Omental fat pad (tissue), 4 donors: ENCODE measurements at places on chromosomes 2 and 18. TPM values are rescaled to one million over a fixed set of nuclear protein-coding genes. Genes with fewer than 3 reads are reported as not detected.

DNA sequence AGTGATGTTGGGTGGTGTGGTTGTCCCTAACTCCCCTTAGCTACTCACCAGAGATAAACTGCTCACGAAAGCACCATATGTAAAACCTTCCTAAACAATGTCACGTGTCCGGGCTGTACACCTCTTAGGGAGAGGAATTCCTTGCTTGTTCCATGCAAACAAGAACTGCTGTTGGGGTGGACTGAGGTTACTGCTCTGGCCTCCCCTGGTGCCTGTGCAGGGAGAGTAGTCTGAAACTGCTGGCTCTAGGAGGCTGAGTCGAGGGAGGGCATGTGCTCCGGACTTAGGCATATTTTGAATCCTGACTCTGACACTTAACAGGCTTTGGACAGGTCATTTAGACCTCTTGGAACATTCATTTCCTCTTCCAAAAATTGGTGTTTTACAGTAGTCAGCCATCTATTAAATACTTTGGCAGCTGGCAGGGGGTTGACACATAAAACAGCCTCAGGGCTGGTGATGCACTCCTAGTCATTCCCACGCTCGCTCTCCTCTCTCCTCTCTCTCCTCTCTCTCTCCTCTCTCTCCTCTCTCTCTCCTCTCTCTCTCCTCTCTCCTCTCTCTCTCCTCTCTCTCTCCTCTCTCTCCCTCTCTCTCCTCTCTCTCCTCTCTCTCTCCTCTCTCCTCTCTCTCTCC, 10.6 kb downstream of the THNSL2 start:
- no peak for DNase-seq

FAM161A gene
- 3.9 TPM for total RNA-seq

- DNase-seq: no peak
Measured at GRCh38 chr2:197134206-197134605, 176.4 kb downstream of the ANKRD44 start.

- DNase-seq: no peak
Measured at GRCh38 chr18:75068682-75069435, 140.1 kb downstream of the PTGR3 start.

- no peak for DNase-seq
Measured at GRCh38 chr2:157305723-157306110, 19.9 kb downstream of the ERMN start.

SKOR2 gene
- not detected for total RNA-seq

GRCh38 chr18:32577561-32577960, 106.9 kb upstream of the GAREM1 start:
- DNase-seq: no peak

DNA sequence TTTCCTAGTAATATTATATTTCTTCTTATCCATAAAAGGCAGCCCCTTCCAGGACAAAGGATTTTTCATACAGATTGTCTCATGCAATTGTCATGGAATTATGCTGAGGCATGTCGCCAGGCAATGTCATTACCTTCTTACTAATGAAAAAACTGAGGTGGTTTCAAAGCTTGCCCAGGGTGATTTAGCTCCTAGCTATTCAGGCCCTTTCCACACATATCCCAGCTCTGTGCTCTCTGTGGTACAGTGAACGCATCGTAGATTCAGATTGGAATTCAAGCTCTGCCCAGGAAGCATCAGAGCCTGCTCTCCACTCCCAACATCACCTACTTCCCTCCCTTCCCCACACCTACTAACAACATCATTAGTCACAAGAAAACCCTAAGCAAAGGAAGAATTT, 60.1 kb downstream of the ATP8B1 start:
- no peak for DNase-seq

DNA sequence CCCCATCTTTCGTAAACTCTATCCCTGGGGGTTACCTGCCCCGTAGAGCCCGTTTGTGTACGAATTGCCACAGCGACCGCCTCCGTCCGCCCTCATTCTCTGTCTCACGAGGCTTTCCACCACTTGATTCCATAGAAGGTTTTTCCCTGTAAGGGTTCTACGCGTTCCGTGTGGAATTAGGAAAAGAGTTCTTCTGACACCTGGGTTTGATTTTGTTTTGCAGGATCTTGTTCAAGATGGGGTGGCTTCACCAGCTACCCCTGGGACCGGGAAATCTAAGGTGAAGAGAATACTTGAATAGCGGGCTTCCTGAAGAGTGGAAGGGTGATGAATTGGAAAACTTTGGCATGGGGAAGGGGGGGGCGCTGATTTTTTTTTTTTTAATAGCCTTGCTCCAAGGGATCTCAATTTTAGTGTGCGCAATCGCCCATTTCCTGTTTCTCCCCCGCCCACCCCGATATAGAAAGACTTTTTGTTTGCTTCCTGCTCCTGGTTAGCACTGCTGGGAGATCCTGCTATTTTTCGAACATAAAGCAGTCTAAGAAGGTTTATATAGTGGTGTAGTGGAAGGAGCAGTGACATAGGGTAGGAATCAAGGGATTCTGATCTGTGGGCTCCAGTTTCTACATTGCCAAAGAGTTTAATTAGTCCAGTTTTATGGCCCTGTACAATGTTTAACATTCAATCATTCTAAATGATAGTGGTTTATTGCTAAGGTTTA, 564 bp downstream of the GCC2 start:
- DNase-seq: no peak

SNED1 gene
- total RNA-seq: 24.3 TPM

- DNase-seq: no peak
Measured at GRCh38 chr2:132738223-132738622, 68.2 kb upstream of the LYPD1 start.

CARF gene
- 4.2 TPM for total RNA-seq

DNA sequence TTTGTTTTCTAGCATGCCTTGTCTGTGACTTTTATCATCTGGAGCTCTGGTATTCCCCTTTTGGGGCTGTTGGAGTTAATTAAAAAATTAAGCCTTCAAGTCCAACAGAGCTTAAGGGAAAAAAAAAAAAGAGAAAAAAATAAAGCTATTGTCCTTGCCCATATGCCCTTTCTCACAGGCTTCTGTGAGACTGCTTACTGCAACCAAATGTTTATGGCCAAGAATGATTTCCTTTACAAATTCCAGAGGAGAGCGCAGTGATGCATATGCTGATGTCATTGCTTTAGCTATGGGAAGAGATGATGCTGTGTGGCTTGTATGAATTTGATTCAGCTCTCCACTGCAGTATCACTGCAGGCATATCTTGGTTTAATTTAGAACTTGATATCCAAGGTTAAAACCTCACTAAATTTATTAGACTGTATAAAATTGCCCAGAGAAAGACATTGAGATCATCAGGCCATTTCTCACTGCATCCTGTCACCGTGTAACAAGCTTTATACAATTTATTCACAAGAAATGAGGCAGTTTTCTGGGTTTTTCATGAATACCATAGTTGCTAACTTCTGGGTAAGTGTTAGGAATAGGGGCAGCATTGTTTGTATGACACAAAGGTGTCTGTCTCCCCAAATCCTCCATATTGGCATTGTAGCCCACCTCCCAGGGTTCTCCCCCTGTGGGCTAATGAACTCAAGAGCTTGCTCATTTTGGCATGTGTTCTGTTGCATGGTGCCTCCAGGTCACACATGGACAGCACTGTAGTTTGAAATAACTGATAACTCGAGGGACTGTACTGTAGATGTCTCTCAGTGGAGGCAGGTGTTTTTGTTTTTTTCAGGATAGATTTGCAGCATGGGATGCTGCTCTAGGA, 85.0 kb downstream of the TANC1 start:
- DNase-seq: no peak

CCDC121 gene
- total RNA-seq: 8.0 TPM

GRCh38 chr18:49553003-49553402, 8.9 kb upstream of the LIPG start:
- DNase-seq: no peak

ZNF385B gene
- 0.82 TPM for total RNA-seq

GRCh38 chr2:47822518-47822917, 39.6 kb downstream of the MSH6 start:
- no peak for DNase-seq

DNA sequence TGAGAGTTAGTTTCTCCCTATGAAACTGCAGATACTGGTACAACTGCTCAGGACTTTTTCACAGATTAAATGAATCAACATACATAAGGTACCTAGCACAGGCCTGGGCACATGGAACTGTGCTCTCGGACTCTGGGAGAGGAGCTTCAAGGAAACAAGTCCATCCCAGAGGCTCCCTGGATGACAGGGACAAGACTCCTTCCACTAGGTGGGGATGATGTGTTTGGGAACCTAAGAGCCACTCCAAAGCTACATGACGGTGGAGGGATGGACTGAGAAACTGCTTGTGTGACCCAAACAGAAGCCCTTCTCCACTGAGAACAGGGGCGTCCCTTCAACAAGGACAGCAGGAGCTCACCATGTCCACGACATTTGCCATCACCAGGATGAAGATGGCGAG, 37.1 kb downstream of the CENPO start:
- no peak for DNase-seq

DNA sequence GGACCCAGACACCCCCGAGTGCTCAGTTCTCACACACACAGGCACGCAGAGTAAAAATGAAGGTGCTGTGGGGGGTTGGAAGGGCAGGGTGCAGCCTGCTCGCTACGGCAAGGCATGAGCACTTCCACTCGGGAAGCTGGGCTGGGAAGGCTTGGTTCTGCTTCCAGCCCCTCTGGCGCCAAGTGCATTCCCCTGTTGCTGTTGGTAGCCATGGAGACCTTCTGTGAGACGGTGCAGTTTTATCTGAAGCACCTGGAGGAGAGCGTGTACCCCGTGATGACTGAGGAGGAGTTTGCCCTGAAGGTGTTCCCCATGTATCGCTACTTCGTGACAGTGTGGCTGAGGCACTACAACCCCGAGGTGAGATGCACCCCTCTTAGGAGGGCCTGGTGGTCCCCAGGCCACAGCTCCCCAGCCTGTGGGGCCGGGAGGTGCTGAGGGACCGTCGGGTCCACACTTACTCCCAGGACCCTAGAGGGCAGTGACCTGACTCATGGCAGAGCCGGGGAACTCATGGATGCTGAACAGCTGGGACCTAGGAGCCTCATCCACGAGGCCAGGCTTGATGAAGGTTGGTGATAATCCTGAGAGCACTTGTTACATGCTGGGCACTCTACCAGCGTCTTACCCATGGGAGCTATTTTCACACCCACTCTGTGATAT, 15.5 kb downstream of the MROH2A start:
- no peak for DNase-seq

LYG2 gene
- total RNA-seq: not detected

SPATS2L gene
- 115 TPM for total RNA-seq

- no peak for DNase-seq
Measured at GRCh38 chr2:1867141-1867540, 122.8 kb upstream of the PXDN start.

DNA sequence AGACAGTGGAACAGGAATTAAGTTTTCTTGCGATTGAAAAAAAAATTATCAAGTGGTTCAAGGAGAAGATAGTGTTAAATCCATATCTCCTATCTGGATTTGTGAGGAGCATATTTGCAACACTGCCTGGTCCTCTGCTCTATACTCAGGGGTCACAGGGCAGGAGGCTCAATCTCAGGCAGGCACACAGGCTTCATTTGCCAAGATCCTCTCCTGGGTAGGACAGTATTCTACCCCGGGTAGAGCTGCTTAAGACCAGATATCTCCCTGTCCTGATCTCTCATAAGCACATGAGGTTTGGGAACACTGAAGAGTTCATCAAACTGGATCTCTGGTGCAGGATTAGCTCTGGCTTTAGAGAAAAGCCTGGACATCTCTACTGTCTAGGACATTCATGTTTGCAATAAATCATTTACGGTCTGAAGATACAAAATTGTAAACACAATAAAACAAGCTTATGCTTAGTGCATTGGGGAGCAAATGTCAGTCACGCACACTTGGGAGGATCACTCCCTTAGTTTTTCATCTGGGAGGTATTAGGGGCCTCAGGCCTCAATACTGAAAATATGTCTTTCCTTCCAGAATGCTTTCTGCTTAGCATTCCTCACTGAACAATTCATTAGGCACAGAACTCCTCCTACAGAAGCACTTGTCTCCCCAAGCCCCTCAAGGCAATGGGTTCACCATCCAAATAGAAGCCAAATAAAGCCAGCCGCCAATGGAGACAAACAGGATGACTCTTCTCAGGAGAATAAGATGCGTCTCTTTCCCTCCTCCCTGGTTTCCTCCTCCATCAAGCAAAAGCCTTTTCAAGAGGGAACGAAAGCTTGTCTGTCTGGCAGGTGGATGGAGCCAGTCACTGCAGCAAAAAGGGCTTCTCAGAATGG, 34.1 kb upstream of the LCLAT1 start:
- DNase-seq: no peak

RGPD4 gene
- not detected for total RNA-seq

DNA sequence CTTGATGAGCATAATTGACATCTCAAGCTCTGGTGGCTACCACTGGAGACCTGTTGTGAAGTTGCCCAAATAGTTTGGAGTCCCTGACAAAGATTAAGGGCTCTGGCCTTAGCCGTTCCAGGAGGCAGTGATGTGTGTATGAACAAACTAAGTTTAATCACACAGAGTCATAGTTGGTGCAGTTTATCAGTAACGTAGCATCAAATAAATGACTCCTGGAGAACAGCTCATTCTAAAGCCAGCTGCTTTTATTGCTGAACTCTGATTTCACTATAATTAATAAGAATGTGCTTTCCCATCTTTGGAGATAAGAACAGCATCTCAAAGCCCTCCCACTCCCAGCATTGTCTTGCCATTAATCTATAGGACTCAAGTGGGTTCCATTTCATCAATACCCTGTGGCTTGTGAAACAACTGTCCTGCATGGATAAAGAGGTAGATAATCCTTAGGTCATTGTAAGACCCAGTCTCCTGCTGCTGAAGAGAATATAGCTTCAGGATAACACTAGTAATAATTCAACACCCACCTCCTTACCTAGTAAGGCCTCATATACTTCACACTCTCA, 211.4 kb upstream of the THUMPD2 start:
- DNase-seq: no peak

- DNase-seq: no peak
Measured at GRCh38 chr2:170965446-170966225, 36.6 kb downstream of the GORASP2 start.

- no peak for DNase-seq
Measured at GRCh38 chr2:241566468-241566867, 7.9 kb downstream of the BOK start.

DNA sequence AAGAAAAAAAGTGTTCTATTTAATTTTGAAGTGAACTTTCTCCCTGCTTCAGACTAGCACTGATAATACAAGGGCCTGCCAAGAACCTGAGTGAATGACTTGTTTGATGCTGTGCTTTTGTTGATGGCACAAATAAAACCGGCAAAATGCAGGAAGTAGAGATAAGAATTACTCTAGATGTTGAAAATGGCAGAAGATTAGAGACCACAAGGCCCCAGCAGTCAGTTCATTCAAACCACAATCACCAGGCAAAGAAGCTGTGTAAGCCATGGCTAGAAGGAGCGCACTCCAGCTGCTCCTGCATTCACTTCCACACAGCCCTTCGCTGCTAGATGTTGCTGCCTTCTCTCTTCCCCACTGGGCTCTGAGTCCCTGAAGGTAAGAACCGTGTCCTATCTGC, 297.1 kb downstream of the AGPS start:
- DNase-seq: no peak
